ENCODE measurements at places on chromosomes 13 and 19. TPM values are rescaled to one million over a fixed set of nuclear protein-coding genes. Genes with fewer than 3 reads are reported as not detected.

DNA sequence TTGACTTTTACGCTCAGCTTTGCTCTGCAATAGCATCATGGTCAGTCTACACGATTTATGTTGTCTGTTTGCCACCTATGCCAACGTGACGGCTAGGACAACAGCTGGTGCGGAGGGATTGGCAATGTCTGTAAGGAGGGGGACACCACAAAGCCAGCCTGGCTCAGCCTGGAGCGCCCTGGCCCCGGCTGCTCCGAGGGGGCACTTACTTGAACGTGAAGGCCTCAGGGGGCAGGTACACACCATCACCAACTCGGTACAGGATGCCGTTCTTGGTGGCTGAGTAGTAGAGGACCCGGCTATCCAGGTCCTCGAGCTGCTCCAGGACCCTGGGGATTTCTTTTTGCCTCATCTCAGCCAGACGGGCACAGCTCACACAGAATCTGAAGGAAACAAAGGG is 26.4 kb upstream of the EIF3G start:
- H3K27ac ChIP-seq: no peak overlapping the region
- no peak for DNase-seq
- H3K4me1 ChIP-seq: no peaks in the 10 kb centered on the region
- peaks cover 7% of the 10 kb centered on the region for H3K36me3 ChIP-seq
- no peaks in the 10 kb centered on the region for H3K27me3 ChIP-seq

GRCh38 chr13:76816394-76816793 is 69.8 kb downstream of the KCTD12 start:
- no peak overlapping the region for H3K27ac ChIP-seq
- H3K36me3 ChIP-seq: no peaks in the 10 kb centered on the region

C5AR2 gene
- 1.8 TPM for total RNA-seq

GJB2 gene
- total RNA-seq: 50.1 TPM

METTL21C gene
- 0.09 TPM for total RNA-seq

DNA sequence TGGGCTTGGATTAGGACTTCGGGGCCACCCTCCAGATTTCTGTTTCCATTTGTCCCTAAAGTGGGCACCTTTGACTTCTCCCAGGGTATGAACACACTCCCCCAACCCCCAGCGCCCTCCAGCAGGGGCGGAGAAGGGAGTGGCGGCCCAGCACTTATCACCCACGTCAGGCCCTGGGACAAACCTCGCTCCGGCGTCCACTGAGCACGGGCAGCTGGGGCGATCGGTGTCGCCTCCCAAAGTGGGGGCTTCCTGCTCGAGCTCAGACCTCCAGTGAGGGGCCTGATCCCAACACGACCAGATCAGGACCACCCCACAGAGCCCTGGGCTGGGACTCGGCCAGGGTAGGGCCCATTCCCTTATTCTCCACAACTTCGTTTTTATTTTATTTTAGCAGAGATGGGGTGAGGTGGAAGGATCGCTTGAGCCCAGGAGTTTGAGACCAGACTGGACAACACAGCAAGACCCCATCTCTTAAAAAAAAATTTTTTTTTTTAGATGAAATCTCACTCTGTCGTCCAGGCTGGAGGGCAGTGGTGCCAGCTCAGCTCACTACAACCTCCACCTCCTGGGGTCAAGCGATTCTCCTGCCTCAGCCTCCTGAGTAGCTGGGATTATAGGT is 3.7 kb upstream of the TCF3 start:
- H3K4me1 ChIP-seq: peaks cover 3% of the 10 kb centered on the region
- DNase-seq: peak; percentile 73
- no peak overlapping the region for H3K27ac ChIP-seq
- H3K36me3 ChIP-seq: no peaks in the 10 kb centered on the region

CBY2 gene
- total RNA-seq: not detected

- H3K4me1 ChIP-seq: no peaks in the 10 kb centered on the region
- no peak overlapping the region for H3K27ac ChIP-seq
- no peak overlapping the region for H3K4me3 ChIP-seq
- H3K27me3 ChIP-seq: no peaks in the 10 kb centered on the region
These were observed 374.9 kb downstream of the SPRY2 start for GRCh38 chr13:79966059-79966458.

DNA sequence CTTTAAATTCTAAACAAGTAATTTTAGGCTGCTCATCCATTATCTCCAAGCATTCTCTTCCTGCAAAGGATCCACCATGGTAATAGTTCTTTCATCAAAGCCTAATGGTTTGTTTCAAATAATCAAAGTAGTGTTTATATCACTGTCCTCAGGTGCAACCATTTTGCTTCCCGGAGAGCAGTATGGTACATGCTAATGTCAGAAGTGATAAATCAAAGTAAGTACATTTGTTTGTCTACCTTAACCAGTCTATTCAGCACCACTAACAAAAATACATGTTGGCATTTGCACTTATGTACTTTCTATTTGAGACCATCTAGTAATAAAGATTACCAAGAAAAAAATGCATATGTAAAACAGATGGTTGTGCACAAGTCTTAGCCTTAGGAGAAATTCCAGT is 37.5 kb downstream of the DACH1 start:
- H3K27ac ChIP-seq: no peak overlapping the region
- H3K36me3 ChIP-seq: no peaks in the 10 kb centered on the region
- H3K4me1 ChIP-seq: no peaks in the 10 kb centered on the region
- no peak for DNase-seq

- peaks cover 33% of the 10 kb centered on the region for H3K36me3 ChIP-seq
- H3K27me3 ChIP-seq: no peaks in the 10 kb centered on the region
- H3K4me3 ChIP-seq: no peak overlapping the region
These were observed 50.8 kb downstream of the TSSK6 start for GRCh38 chr19:19464339-19465098.

DNA sequence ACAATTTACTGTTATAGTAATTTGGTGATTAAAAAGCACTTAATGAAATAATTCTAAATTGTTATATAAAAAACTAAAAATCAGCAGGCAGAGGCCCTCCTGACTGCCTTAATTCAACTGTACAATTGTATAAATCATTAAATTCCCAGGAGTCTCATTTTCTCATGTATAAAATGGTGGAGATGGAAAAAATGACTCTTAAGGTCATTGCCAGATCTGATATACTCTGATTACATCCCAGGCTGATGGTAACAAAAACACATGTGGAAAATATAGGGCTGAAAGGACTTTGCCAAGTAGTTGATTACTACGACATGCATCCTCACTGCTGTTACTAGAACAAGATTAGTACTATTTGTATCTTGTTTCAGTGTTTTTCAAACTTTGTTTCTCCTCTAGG is 1020.0 kb upstream of the SLC10A2 start:
- no peak overlapping the region for H3K27ac ChIP-seq
- no peak overlapping the region for H3K4me3 ChIP-seq
- DNase-seq: no peak
- H3K4me1 ChIP-seq: no peaks in the 10 kb centered on the region

DNA sequence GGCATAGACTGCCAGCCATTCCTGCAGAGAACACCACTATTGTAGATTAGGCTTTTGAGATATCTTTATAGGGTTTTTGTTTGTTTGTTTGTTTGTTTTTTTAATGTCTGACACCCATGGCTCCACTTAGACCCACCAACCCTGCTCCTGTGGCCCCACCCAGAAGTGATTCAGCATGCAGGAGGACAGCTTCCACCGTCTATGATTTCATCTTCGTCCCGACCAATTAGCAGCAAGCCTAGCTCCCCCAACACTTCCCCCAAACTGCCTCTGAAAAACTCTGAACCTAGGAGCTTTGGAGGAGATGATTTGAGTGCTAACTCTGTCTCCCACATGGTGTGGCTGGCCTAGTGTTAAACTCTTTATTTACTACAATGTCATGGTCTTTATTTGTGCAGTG is 108.3 kb upstream of the RXFP2 start:
- no peaks in the 10 kb centered on the region for H3K4me1 ChIP-seq
- no peak overlapping the region for H3K4me3 ChIP-seq
- H3K27ac ChIP-seq: no peak overlapping the region
- DNase-seq: no peak
- H3K27me3 ChIP-seq: no peaks in the 10 kb centered on the region
- H3K36me3 ChIP-seq: no peaks in the 10 kb centered on the region

- DNase-seq: no peak
- H3K36me3 ChIP-seq: no peaks in the 10 kb centered on the region
- H3K27ac ChIP-seq: no peak overlapping the region
These were observed 13.6 kb downstream of the ARHGAP45 start for GRCh38 chr19:1080360-1081161.

DNA sequence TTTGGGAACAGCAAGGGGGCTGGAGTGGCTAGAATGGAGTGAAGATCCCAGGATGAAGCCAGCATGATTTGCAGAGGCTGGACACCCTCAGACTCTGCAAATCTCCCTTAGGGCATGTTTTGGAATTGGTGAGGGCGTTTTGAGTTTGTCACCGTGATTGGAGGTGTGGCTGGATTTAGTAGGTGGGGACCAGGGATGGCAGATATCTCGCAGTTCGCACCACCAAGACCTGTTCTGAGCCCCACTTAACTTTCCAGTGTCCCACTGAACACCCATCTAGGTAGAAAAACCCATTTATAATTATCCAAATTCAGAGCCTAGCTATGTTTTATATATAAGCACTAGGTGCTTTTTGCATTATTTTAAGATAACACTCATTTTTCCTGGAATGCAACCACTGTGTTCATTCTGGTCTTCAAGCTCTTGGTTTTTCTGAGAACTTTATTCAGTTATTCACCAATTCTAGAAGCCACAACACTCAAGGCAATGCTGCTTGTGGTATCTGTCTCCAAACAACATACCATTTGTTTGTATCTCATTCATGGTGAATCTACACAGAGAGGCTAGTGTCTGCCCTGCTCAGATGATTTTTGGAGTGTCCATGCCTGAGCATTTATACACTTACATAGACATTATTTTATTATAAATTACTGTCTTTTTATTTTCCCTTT is 3.0 kb upstream of the NANOS2 start:
- H3K4me1 ChIP-seq: no peaks in the 10 kb centered on the region
- no peak overlapping the region for H3K4me3 ChIP-seq
- no peaks in the 10 kb centered on the region for H3K27me3 ChIP-seq
- no peak for DNase-seq
- no peak overlapping the region for H3K27ac ChIP-seq
- H3K36me3 ChIP-seq: no peaks in the 10 kb centered on the region

MEIOSIN gene
- not detected for total RNA-seq

GRCh38 chr13:26463296-26463695 is 94.2 kb upstream of the WASF3 start:
- no peak for DNase-seq
- no peak overlapping the region for H3K4me3 ChIP-seq
- no peaks in the 10 kb centered on the region for H3K4me1 ChIP-seq
- H3K27me3 ChIP-seq: peaks cover 2% of the 10 kb centered on the region
- no peak overlapping the region for H3K27ac ChIP-seq

GRCh38 chr13:75763512-75763911 is 127.4 kb downstream of the LMO7 start:
- DNase-seq: no peak
- no peaks in the 10 kb centered on the region for H3K27me3 ChIP-seq
- H3K4me1 ChIP-seq: peaks cover 12% of the 10 kb centered on the region

GRCh38 chr13:47549219-47549752 is 451.8 kb downstream of the SUCLA2 start:
- no peaks in the 10 kb centered on the region for H3K36me3 ChIP-seq
- H3K27ac ChIP-seq: no peak overlapping the region
- no peak overlapping the region for H3K4me3 ChIP-seq
- no peak for DNase-seq
- H3K4me1 ChIP-seq: peaks cover 10% of the 10 kb centered on the region
- no peaks in the 10 kb centered on the region for H3K27me3 ChIP-seq

GRCh38 chr13:106786006-106786563 is 218.1 kb upstream of the ARGLU1 start:
- DNase-seq: no peak
- H3K27ac ChIP-seq: no peak overlapping the region
- H3K27me3 ChIP-seq: no peaks in the 10 kb centered on the region
- H3K4me1 ChIP-seq: no peaks in the 10 kb centered on the region
- H3K4me3 ChIP-seq: no peak overlapping the region

- no peaks in the 10 kb centered on the region for H3K27me3 ChIP-seq
- peaks cover 10% of the 10 kb centered on the region for H3K4me1 ChIP-seq
- peak overlapping the region; percentile 90 for H3K4me3 ChIP-seq
- DNase-seq: no peak
- H3K27ac ChIP-seq: no peak overlapping the region
These were observed 711 bp upstream of the MIPEP start for GRCh38 chr13:23889615-23890607.

CGB1 gene
- not detected for total RNA-seq

MADCAM1 gene
- 0.23 TPM for total RNA-seq

GRCh38 chr19:35416331-35416730 is 31.7 kb upstream of the FFAR2 start:
- no peak for DNase-seq
- H3K4me1 ChIP-seq: no peaks in the 10 kb centered on the region
- no peak overlapping the region for H3K27ac ChIP-seq
- no peaks in the 10 kb centered on the region for H3K27me3 ChIP-seq

- no peak overlapping the region for H3K4me3 ChIP-seq
- H3K27ac ChIP-seq: no peak overlapping the region
- no peaks in the 10 kb centered on the region for H3K36me3 ChIP-seq
- no peak for DNase-seq
- no peaks in the 10 kb centered on the region for H3K27me3 ChIP-seq
- H3K4me1 ChIP-seq: peaks cover 18% of the 10 kb centered on the region
These were observed 3.2 kb upstream of the IFNL4 start for GRCh38 chr19:39251846-39252245.

- peak overlapping the region; percentile 100 for H3K27ac ChIP-seq
- peak overlapping the region; percentile 93 for H3K4me3 ChIP-seq
- peaks cover 5% of the 10 kb centered on the region for H3K36me3 ChIP-seq
- peaks cover 19% of the 10 kb centered on the region for H3K4me1 ChIP-seq
- DNase-seq: peak; percentile 55
These were observed 699 bp downstream of the PTOV1 start for GRCh38 chr19:49851456-49852259.

DNA sequence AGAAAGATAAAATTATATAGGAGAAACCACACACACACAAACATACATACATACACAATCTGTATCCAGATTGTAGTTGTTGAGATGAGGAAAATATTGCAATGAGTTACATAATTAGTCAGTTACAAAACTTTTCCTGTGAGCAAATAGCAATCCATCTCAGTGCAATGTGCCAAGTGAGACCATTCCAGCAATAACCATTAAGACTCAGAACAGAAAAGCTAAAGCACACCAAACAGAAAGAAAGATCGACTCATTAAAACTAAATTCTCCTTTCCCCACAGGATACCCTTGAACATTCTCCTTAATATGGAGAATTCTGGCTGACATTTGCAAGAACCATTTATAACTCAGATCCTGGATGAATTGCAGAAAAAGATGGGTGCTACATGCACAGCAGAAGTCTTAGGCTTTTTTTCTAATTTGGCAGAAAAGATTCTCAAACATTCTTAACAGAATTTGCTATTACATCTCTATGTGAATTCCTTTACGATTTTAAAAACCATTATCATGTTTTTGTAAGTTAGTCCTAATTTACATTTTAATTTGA is 1341.2 kb upstream of the SPRY2 start:
- H3K4me3 ChIP-seq: no peak overlapping the region
- no peaks in the 10 kb centered on the region for H3K36me3 ChIP-seq
- DNase-seq: no peak
- H3K4me1 ChIP-seq: no peaks in the 10 kb centered on the region

DNA sequence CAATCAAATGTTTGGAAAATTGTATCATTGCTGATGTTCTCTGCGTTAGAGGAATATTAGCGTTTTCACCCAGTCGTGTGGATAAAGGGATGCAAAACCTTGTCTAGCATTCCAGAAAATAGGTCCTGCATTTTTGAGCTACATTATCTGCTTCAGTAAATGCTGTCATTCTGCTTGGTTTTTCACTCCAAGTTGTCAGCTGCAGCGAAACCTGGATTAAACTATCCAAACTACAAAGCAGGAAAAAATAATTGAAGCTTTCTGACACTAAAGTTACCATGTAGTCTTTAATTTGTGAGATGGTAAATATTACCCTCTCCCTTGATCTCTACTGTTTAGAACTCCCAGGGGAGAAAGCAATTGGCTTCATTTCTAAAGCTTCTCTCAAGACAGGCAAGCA is 1795.5 kb upstream of the PRR20A start:
- no peaks in the 10 kb centered on the region for H3K36me3 ChIP-seq
- DNase-seq: no peak
- H3K27ac ChIP-seq: no peak overlapping the region
- no peaks in the 10 kb centered on the region for H3K4me1 ChIP-seq

ZNF667 gene
- 1.7 TPM for total RNA-seq

Measured in liver (tissue), 10 donors.